ENCODE measurements at places on chromosomes 5 and 9.
A peak's percentile ranks its signal among the peaks of the same experiment; 100 is the strongest.

GRCh38 chr5:57718155-57718554 lies 235.5 kb upstream of the ACTBL2 start:
- DNase-seq, result no peak

DNA sequence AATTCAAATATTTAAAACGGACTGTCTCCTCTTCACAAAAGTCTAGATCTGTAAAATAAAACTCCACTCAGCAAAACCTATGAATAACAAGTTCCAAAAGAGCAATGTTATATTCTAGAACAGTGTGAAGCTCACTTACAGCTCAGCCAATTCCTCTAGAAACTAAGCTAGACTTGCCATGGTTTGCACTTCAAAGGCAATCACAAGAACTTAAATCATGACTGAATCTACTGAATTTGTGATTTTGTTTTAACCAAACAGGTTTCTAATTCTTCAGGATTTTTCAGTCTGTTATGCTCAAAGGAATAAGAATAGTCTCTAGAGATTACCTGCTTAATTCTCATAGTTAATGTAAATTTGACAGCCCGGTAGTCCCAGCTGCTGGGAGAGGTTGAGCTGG lies 1.4 kb upstream of the PKD2L2 start:
- DNase-seq, result no peak

- DNase-seq, result no peak
These were observed 187.1 kb downstream of the AOPEP start for GRCh38 chr9:94913550-94913949.

DNA sequence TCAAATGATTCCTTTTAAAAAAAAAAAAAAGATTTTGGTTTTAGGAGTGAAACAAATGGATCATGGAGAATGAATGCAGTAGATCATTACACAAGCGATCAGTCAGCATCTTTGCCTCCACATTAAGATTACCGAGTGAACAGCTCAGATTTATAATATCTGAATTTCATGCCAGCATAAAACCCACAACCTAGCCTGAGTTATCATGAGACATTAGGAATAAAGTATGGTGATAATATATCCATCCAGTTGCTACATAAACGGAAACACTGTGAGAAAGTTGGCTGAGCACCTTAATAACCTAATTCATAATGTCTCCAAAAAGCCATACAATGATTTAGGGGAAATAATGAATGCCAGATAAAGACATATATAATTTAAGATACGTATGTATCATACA lies 553.1 kb upstream of the TUSC1 start:
- DNase-seq, result no peak

GRCh38 chr9:133199648-133200321 lies 9.3 kb downstream of the OBP2B start:
- no peak for DNase-seq

DNA sequence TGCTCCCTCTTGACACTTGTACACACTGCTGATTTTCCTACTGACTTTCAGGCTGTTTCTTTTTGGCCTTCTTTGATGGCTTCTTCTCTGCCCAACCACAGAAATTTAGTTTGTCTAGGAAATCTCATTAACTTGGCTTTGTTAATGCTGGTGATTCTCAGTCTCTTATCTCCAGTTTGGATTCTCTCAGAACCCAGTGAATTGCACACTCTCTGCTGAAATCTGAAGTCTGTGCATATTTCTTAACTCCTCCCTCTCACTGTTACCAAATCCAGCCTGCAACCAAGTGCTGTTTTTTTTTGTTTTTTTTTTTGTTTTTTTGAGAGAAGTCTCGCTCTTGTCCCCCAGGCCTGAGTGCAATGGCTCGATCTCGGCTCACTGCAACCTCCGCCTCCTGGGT lies 117.2 kb downstream of the CDC42SE2 start:
- no peak for DNase-seq

- no peak for DNase-seq
These were observed 49.2 kb downstream of the KCTD16 start for GRCh38 chr5:144219869-144220268.

DNA sequence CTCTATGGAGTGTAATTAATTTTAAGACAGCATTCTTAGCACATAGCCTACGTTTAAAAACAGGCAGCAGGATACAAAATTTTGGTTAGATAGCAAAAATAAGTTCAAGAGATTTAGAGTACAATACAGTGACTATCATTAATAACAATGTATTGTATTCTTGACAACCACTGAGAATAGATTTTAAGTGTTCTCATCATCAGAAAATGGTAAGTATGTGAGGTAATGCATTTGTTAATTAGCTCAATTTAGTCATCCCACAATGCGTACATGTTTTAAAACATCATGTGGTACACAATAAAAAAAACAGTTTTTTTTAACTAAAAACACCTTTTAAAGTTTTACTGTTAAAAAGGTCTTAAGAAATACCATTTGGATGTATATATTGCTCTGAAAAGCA lies 94.2 kb downstream of the MUSK start:
- DNase-seq, result no peak

DNA sequence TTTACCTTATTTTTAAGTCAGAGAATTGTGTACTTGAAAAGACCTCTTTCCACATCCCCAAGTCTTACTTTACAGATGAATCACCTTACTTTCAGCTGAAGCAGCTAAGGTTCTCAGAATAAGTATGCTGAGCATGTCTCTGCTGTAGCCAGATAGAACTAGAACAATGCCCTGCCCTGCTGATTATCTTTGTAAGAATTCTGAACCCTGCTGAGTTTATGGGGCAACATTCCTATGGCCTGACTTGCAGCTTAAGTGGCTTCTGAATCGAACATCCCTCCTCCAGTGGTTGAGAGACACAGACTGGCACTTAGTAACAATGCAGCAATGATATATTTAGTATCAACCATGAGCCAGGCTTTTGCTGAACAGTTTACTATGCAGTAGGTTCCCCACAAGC lies 592.0 kb upstream of the WWC1 start:
- no peak for DNase-seq

DNA sequence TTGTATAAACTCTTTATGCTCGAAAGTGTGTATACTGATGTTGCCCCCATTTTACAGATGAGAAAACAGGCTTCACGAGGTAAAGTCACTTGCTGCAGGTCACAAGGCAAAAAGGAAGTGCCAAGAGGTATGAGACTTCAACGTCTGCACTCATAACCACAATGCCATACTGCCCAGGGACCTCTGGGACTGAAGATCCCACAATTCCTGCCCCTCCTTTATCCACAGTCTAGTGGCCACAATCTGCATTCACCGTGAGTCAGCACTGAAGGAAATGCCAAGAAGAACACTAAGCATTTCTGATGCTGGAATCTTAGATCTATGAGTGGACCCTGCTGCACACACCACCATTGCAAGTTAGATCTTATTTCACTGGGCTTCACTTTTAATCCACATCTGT lies 37.3 kb downstream of the MED27 start:
- DNase-seq, result peak; percentile 30

GRCh38 chr9:134937164-134937555 lies 19.4 kb upstream of the FCN1 start:
- DNase-seq, result no peak

DNA sequence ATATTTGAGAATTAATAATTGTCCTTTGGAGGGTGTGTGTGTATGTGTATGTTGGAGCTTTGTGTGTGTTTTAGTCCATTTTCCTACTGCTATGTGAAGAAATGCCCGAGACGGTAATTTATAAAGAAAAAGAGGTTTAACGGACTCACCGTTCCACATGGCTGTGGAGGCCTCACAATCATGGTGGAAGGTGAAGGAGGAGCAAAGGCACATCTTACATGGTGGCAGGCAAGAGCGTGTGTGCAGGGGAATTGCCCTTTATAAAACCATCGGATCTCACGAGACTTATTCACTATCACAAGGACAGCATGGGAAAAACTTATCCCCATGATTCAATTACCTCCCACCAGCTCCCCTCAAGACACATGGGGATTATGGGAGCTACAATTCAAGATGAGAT lies 44.1 kb downstream of the TMC1 start:
- DNase-seq, result no peak

DNA sequence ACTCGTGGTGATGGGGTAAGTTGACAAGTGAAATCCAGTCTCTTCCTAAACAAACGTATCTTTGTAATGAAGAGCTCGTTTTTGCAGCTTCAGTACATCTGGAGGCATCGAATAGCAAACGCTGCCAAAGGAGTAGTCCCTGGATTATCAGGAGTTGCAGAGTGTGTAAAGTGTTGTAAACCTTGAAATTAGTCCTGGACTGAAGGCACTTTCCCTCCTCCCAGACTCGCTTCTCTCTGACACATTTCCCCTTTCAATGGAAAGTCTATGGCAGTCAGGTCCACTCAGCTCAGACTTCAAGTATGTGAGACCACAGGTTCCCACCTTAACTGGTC lies 1.5 kb upstream of the PBX3 start:
- DNase-seq, result no peak

DNA sequence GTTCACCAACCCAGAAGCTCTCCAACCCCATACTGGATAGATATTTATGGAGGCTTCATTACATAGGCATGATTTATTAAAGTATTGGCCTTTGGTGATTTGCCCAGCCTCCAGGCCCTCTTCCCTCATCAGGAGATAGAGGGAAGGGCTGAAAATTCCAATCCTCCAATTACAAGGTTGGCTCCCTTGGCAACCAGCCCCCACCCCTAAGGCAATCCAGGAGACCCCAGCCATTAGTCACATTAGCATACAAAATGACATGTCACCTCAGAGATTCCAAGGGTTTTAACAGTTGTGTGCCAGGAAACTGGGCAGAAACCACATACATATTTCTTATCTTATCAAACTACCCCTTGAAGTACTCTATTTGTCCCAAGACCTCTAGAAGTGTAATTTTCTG lies 210.0 kb downstream of the HINT1 start:
- no peak for DNase-seq

GRCh38 chr5:34869256-34869655 lies 30.3 kb downstream of the TTC23L start:
- no peak for DNase-seq

GRCh38 chr9:105255421-105255820 lies 11.0 kb downstream of the SLC44A1 start:
- no peak for DNase-seq

- DNase-seq, result peak; percentile 71
These were observed 156.3 kb upstream of the IER5L start for GRCh38 chr9:129334105-129334935.

GRCh38 chr9:107667231-107668070 lies 177.9 kb upstream of the KLF4 start:
- DNase-seq, result no peak

DNA sequence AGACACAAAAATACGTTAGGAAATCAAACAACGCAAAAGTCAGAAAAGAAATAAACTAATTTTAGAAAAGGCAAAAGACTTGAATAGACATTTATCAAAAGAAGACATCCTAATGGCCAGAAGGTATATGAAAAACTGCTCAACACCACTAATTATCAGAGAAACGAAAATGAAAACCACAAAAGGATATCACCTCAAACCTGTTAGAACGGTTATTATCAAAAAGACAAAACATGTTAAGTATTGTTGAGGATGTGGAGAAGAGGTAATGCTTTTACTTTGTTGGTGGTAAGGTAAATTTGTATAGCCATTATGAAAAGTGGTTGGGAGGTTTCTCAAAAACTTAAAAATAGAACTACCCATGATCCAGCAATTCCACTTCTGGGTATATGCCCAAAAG lies 230.0 kb upstream of the RGMB start:
- no peak for DNase-seq

GRCh38 chr9:129949821-129950220 lies 93.2 kb downstream of the FNBP1 start:
- DNase-seq, result no peak

DNA sequence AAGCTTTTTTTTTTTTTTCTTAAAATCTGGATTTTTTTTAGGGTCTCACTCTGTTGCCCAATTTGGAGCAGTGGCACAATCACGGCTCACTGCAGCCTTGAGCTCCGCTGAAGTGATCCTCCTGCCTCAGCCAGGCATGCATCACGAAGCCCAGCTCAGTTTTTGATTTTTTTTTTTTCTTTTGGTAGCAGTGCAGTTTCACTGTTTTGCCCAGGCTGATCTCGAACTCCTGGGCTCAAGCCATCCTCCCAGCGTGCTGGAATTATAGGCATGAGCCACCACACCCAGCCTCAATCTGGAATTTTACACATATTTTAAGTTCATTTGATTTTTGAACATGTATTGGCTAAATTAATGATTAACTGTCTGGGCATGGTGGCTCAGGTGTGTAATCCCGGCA lies 36.3 kb downstream of the TRIO start:
- DNase-seq, result no peak

GRCh38 chr9:101572316-101572715 lies 22.5 kb downstream of the PPP3R2 start:
- no peak for DNase-seq

DNA sequence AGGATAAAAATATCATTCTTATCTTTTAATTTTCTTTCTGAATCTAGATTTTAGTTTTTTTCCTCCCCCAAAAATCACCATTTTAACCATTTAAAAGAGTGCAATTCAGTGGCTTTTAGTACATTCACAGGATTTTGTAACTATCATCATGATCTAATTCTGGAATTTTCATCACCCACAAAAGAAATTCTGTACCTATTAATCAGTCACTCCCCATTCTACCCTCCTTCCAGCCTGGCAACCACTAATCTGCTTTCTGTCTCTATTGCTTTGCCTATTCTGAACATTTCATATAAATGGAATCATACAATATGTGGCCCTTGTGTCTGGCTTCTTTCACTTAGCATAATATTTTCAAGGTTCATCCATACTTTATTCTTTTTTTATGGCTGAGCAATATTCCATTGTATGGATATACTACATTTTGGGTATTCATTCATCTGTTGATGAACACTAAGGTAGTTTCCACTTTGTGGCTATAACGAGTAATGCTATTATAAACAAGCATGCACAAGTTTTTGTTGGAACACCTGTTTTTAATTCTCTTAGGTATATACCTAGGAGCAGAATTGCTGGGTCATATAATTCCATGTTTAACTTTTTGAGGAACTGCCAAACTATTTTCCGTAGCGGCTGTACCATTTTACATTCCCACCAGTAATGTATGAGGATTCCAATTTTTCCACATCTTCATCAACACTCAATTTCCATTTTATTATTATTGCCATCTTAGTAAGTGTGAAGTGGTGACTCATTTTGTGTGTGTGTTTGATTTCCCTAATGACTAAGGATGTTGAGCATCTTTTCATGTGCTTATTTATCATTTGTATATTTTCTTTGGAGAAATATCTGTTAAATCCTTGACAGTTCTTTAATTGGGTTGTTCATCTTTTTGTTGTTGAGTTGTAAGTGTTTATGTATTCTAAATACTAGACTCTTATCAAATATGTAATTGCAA lies 340.3 kb downstream of the CWC27 start:
- DNase-seq, result no peak

- no peak for DNase-seq
These were observed 220.0 kb downstream of the GABBR2 start for GRCh38 chr9:98488571-98489312.

DNA sequence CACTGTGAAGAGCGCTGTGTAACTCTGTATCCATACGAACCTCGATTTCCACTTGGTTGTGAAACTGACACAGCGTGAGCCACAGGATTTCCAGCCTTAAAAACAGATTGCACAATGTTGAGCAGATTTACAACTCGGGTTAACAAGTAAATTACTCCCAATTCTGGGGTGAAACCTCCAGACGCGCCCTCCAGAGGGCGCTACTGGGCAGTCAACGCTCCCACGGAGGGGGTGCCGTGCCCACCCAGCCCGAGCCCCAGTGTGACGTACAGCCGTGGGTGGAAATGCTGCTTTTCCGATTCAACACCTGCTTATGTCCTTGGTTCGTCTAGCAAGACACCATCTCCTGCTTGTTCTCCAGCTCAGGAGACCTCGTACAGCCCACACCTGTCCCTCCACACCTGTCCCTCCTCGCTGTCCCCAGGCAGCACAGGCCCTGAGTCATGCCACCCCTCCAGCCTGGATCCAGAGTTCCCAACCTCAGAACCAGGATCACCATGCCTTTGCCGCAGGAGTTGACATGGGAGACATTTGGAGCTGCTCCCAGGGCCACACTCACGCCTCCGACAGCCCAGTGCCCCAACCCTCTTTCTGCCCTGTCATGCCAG lies 34.4 kb upstream of the SLC6A3 start:
- no peak for DNase-seq

Measured in SHP77 (cell line).